CD4-positive, alpha-beta T cell (primary cell): ENCODE measurements at places on chromosomes 7 and 10.

DNA sequence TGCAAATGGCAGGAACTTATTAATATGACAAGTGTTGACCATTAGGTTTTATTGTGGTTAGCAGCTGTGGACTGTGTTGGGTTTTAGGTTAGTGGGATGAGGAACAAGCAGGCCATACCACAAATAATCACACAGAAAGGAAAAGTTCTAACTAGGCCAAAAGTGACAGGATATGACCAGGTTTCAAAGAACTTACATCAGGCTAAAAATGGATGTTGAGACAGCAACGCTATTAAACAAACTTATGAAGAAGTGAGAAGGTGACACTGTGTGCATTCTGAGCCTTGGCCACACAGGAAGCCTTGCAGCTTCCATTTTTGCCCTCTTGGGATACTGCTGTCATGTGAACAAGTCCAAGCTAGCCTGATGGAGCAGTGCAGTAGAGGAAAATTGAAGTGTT is 568.8 kb downstream of the HTR7 start:
- DNase-seq = no peak

DNA sequence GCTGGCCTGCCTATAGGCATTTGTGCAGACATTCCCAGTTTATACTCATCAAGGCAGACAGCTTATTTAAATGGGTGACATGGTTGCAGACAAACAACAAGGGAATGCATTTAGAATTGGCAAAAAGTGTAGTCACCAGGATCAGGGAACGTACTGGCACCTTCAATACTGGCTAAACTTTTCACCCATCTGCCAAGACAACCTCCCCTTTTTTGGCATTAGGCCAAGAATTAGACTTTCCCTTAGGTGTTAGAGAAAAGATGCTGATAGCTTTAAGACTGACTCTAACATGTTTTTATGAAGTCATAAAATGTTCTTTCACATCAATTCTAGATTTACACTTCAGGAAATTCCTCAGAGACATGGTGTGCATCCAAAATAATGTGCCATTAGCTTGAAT is 365.9 kb downstream of the PHTF2 start:
- no peak for DNase-seq

DNA sequence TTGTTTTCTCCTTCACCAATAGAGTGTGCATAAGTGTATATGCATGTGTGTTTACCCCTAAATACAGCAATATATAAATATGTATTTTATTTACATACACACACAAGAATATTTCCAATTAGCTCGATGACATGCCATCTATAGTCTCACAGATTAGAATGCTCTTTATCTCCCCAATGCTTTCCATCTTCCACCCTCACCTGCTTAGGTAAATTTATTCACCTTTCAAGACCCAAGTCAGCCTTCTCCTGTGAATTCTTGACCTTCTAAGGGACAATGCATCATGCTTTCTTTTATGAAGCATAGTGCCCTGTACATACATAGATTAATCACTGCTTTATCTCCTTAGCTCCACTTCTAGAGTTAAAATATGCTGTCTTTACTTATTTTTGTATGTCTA is 49.7 kb downstream of the SEMA3A start:
- no peak for DNase-seq

DNA sequence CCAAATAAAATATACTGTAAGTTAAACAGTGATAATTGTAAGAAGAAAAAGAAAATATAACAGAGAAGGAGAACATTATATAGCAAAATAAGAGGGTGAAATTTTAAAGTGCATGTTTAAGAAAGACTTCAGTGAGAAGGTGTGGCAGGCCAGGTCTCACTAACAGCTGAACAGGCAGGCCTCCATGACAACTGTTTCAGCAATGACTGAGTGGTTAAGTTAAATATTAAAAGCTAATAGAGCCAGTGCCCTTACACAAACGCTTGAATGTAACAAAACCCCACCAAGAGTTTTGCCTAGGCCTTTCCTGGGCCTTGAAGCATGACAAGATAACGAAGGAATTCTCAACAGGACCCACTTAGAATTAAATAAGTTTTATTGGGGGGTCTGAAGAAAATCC is 32.6 kb downstream of the CFAP43 start:
- no peak for DNase-seq

DNA sequence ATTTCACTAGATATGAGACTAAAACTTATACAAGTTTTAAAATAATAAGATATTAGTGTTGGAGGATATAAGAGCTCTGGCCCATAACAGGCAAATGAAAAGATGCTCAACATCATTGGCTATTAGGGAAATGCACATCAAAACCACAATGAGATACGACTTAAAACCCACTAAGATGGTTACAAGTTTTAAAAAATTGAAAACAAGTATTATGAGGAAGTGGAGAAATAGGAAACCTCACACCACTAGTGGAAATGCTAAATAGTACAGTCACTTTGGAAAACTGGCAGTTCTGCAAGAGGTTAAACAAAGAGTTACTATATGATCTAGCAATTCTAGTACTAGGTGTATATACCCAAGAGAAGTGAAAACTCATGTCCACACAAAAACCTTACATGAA is 17.2 kb downstream of the PANK1 start:
- no peak for DNase-seq

GRCh38 chr10:119501690-119502089 is 40.8 kb downstream of the RGS10 start:
- peak; percentile 26 for DNase-seq

GRCh38 chr7:74599244-74599643 is 58.3 kb upstream of the GTF2I start:
- DNase-seq = no peak

GRCh38 chr7:142553216-142553615 is 196.1 kb upstream of the PRSS1 start:
- DNase-seq = no peak

DNA sequence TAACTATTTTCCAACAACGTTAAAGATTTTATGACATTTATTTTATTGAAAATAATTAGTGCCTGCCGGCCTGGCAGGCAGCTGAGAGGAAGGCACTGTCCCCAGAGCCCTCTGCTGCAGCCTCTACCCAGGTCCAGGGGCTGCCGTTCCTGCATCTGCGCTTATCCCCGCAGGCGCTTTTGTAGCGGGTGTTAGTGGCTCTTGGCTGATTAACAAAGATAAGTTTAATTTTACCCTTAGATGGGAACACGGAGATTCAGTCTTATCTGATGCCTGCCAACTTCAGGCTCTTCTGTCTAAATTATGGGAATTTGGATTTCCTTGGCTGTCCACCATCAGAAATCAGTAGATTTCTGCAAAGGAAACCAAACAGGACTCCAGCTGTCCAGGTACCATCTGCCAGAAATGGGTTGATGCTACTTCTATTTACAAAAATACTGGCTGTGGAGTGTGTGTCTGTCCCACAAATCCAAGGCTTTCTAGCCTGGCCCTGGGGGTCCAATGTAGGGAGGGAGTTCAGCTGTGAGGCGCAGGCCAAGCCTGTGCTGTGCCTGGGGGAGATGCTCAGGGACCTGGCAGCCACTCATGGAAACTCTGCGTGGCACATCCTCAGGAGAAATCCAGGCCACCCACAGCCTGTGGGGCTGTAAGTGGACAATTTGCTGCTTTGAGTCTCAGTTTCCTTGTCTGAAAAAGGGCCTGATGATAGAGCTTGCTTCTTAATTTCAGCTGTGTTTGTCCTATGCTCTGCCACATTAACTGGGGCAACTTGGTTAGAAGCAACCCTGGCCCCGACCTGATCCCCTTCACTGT is 62.0 kb upstream of the IGFBP3 start:
- DNase-seq = no peak

GRCh38 chr10:120600871-120601649 is 144.0 kb downstream of the PLPP4 start:
- DNase-seq = no peak

GRCh38 chr7:81299711-81300110 is 380.9 kb upstream of the SEMA3C start:
- DNase-seq = no peak

DNA sequence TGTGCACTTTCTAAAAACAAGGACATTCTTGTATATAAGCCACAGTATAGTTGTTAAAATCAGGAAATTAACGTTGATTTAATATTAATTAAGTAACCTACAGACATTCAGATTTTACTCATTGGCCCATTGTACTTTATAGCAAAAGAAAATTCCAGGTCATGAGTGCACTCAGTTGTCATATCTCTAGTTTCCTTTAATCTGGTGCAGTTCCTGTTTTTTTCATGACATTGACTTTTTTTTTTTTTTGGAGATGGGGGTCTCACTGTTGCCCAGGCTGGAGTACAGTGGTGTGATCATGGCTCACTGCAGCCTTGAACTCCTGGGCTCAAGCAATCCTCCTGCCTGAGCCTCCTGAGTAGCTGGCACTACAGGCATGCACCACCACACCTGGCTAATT is 24.1 kb downstream of the R3HCC1L start:
- no peak for DNase-seq

DNA sequence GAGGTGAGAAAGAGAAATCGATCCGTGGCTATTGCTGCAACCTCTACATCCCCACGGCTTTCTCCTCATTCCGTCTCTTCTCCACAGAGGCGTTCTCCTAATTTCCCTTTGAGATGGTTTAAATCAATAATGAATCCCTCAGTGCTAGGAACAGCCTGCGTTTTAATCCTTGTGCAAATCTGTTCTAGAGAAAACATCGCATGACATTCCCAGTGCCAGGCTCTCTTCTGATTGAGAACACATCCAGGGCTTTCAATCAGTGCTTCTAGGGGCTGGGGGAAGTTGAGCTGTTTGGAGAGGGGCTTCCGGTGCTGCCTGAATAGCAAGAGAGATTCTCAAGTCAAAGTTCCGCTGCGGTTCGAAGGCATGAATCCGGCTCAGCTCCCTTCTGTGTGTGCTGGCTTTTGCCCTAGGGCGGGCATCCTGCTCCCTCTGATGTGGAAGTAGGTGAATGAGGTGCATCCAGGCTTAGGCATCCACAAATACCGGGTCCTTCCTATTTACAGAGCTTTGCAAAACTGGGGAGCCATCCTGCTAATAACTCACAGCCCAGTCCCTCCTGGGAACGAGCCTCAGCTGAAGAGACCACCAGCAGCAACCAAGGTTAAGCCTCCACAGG is 62.8 kb downstream of the CHST15 start:
- no peak for DNase-seq

GRCh38 chr7:29641651-29642050 is 78.0 kb downstream of the PRR15 start:
- DNase-seq = no peak

GRCh38 chr7:99244939-99245338 is 27.7 kb upstream of the MYH16 start:
- DNase-seq = no peak

GRCh38 chr7:77687100-77687746 is 9.0 kb upstream of the RSBN1L start:
- DNase-seq = peak; percentile 19

DNA sequence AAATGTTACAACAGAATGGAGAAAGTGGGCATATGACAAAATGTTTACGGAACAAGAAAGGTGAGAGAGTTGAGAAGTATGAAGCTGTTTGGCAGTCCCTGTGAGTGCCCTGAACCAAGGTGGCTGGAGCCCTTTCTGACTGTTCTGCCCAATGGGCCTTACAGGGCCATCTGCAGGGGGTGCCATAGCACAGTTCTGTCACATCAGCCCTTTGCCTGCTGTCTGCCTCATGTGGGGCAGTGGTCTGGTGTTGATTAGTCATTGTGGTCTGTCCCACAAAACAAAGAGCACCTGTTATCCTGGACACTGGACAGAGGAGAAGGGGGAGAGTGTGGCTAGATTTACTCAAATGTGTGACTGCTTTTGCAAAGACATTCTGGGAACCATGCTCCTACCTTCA is 51.5 kb upstream of the OSBPL3 start:
- DNase-seq = no peak

DNA sequence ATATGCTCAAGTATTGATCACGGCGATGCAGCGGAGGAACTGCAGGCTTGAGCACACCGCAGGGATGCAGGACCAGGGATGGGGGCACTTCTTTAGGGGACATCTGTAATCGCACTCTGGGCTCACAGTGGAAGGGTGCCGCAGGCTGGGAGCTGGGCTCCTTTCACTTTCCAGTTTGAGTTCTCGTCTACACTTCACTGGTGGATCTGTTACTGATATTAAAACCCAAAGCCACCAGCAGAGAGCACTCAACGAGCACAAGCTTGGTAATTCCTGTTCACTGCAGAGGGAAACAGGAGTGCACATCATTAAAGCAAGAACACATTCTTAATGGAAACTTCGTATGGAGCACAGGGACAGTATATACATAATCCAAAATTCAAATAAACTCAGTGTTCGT is 91.3 kb downstream of the PARD3 start:
- DNase-seq = no peak

GRCh38 chr10:33795529-33795928 is 461.1 kb upstream of the NRP1 start:
- DNase-seq = no peak

DNA sequence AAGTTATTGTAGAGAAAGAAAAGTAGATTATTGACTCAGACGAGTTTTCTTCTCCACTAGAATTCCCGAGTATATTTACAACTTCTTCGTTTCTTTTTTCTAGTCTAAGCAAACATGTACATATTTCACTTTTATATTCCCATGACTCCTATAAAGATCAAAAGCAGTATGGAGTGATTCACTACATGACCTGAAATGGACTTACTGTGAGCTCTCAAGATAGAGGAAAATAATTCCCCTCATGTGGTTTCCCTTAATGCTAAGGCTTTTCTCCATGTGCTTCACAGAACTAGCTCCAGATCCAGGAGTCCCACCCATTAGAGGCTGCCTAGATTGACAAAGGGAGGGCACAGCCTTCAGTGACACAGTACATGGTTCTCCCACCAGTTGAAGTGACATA is 823.1 kb upstream of the LRRTM3 start:
- no peak for DNase-seq

DNA sequence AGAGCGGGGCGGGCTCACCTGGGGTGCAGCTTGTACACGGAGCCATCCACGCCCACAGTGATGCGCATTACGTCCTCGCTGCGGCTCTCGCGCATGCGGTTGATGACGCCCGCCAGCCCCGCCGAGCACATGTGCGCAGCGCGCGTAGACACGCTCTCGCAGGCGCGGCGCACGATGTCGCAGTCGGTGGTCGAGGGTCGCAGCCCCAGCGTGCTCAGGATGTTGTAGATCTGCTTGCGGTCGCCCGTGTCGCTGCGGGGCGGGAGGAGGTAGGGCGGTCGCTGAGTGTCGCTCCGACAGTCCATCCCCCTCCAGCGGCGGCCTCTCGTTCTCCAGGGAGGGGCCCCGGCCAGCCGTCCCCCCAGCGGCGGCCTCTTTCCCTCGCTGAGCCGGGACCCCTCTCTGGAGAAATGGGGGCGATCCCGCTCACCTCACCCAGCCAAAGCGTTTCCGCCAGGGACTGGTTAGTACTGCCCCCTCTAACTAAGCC is 4.4 kb upstream of the MYL7 start:
- peak; percentile 30 for DNase-seq

GRCh38 chr10:124542336-124542735 is 80.7 kb downstream of the LHPP start:
- DNase-seq = no peak

- no peak for DNase-seq
Observed at GRCh38 chr7:148630078-148630477, 39.5 kb downstream of the C7orf33 start.

DNA sequence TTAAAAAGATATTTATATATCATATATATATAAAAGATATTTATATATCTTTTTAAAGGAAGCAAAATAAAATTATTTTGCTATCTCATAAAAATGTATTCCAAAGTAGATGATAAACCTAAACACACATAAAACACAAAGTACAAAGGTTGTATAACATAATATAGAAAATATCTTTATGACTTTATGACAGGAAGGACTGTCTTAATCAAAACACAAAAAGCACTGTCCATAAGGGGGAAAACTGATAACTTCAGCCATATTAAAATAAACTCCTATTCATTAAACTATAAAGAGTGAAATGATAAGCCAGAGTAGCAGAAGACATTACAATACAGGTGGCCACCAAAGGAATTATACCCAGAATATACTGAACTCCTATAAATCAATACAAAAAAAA is 34.8 kb downstream of the KDM7A start:
- no peak for DNase-seq

- DNase-seq = no peak
Observed at GRCh38 chr7:120079704-120080103, 193.3 kb upstream of the KCND2 start.
